Amniotic stem cell (primary cell): ENCODE measurements at places on chromosomes 5 and 9.

DNA sequence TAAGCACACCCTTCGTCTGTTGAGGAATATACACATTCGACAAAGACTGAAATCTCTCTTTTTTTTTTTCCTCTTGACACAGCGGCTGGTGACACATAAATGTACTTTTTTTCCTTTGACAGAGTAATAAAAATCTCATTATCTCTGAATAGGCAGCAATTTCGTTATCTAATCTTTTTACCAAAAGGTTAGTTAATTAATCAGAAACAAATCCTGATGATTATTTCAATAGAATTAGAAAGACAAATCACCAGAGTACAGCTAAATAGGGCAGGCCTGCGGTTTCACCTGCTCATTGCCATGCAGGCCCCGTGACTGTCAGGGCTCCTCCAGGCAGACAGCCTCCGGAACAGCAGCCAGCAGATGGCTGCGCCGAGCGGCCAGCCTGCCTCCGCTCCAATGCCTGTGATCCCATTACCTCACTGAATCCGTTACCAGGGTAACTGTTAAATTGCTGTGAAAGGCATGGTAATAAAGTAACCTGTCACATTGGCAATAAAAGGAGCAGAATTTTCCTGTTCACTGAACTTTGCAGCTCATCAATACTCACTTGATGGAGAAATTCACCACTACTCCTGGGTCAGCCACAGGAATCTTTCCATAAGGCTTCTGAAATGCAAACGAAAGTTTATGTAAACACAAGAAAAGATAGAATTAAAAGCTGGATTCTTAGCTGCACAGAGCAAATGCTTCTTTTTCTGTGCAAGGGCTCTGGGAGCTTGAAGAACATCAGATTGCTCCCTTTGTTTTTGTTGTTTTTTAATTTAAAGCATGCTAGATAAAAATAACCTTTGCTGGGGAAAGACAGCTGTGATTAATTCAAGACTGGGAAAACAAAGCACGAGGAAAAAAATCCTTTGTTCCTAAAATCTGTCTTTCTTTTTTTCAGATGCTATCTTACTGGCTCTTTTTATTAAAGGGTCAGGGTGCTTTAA is 666.4 kb upstream of the ZNF608 start:
- DNase-seq, result peak; percentile 66

- no peak for DNase-seq
Measured at GRCh38 chr9:93996863-93997262, 41.7 kb upstream of the BARX1 start.

GRCh38 chr5:171984748-171985419 is 21.6 kb downstream of the FBXW11 start:
- peak; percentile 54 for DNase-seq

GRCh38 chr5:169012450-169012849 is 288.5 kb downstream of the SLIT3 start:
- no peak for DNase-seq

DNA sequence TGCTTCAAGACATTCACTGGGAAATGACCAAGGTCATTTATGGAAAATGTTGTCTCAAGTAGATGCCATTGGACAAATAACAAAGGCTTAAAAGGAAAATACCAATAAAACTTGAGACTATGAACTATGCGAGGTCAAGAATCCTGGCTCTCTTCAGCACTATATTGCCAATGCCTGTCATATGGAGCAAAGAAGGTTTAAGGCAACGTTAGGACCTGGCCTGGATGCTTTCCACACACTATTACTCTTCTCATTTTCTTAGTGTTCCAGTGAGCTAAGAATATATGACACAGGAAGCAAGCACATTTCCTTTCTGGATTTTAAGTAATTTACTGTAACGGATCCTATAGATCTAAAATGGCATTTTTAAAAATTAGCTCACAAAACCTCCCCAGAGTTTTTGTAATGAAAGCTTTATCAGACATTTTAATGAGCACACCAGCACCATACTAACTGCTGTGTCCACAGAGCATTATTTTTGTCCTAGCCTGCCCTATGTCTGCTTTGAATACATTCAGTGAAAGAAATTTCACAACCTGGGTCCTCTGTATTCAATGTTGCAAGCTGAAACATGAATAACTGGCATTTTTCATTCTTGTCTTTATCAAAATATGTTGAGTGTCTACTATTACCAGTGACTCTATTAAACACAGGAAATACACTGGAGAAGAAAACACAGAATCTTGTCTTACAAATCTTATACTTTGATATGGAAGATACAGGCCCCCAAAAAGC is 315.6 kb downstream of the CETN3 start:
- DNase-seq, result no peak

DNA sequence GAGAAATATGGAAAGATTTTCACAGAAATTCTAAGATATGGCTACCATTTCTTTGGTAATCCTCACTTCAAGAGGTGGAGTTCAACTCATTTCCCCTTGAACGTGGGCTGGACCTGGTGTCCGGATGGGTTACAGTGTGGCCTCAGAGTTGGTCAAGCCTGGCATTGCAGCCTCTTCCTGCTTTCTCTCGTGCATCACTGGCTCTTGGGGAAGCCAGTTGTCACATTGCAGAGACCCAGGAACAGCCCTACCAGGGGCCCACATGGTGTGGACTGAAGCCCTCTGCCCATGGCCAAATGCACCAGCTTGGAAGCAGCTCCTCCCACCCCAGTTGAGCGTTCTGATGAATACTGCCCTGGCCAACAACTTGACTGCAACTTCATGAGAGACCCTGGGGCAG is 47.7 kb upstream of the FCN1 start:
- no peak for DNase-seq

- no peak for DNase-seq
Measured at GRCh38 chr9:104675611-104676010, 18.7 kb upstream of the OR13D1 start.

- DNase-seq, result no peak
Measured at GRCh38 chr9:23372703-23373102, 453.3 kb downstream of the ELAVL2 start.

GRCh38 chr5:90301248-90301647 is 108.3 kb downstream of the CETN3 start:
- no peak for DNase-seq

GRCh38 chr5:61130289-61130688 is 32.0 kb downstream of the SMIM15 start:
- DNase-seq, result no peak

DNA sequence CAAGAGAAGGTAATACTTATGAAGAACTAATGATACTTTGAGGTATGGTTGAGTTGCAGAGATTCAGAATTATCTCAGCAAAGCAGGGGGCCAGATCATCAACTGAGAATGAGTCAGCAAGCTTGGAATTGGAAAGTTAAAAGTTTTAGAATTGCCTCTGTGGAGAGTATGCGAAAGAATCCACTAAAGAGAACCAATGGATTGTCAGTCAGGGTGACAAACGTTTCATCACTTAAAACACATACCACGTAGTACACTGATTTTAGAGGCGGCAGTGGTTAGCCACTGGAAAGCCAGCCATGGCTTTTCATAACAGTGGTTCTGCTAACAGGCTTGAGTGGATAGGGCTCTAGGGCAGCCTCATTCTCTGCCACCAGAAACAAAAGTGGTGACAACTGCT is 30.7 kb downstream of the AOPEP start:
- DNase-seq, result no peak

GRCh38 chr5:115549154-115549553 is 4.6 kb upstream of the FEM1C start:
- DNase-seq, result no peak

DNA sequence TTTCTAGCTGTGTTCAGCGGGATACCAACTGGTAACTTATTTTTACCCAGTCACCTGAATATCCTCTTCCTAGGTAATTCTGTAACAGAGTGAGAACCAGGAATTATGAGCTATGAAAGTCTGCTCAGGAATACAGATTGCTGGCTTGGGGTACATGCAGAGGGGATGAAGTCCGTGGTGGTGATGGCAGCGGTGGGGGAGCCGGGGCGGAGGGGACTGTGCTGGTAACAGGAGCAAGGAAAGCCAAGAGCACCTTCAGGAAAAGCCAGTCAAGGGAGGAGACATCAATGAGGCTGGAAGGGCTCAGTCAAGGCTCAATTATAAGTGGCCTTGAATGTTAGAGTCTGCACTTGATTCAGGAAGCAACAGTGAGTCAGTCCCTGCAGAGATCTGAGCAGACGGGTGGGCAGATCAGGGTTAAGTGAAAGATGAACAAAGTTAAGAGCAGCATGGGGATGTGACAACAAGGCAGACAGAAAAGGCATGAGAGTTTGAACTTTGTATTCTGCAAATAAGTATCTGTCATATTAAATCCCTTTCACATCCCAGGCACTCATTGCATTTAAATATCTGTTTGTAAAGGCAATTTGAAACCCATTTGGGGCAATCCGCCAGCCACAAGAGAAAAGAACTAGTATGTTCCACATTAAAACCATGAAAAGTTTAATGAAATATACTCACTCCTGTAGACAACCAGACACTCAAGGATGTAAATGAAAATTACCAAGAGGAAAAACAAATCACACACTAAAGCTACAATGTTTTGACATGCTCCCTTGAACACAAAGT is 101.2 kb downstream of the TTC39B start:
- no peak for DNase-seq

GRCh38 chr5:111929867-111930266 is 172.9 kb upstream of the NREP start:
- DNase-seq, result peak; percentile 51

- DNase-seq, result no peak
Measured at GRCh38 chr5:1545126-1545804, 21.5 kb upstream of the LPCAT1 start.

DNA sequence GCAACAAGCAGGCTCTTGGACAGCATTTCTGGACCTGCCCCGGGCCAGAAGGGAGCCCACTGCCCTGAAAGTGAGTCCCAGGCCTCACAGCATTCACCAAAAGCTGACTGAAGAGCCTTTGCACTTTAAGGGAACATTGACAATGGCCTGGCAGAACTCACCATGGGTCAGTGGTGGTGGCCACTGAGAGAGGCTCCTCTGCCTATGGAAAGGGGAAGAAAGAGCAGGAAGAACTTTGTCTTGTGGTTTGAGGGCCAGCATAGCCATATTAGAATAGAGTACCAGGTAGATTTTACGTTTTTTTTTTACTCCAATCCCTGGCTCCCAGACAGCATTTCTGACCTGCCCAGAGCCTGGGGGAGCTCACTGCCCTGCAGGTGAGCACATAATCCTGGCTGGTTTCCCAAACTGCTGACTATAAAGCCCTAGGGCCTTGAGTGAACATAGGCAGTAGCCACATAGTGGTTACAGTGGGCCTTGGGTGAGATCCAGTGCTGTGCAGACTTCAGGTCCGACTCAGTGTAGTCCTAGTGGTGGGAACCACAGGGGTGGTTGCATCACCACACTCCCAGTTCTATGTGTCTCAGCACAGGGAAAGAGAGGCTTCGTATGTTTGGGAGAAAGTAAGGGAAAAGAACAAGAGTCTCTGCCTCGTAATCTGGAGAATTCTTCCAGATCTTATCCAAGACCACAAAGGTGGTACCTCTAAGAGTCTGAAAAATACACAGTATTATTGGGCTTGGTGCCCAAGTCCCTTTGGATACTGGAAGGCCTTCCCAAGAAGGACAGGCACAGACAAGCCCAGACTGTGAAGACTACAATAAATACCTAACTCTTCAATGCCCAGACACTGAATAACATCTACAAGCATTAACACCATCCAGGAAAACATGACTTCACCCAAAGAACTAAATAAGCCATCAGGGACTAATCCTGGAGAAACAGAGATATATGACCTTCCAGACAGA is 89.5 kb downstream of the TSSK1B start:
- no peak for DNase-seq

DNA sequence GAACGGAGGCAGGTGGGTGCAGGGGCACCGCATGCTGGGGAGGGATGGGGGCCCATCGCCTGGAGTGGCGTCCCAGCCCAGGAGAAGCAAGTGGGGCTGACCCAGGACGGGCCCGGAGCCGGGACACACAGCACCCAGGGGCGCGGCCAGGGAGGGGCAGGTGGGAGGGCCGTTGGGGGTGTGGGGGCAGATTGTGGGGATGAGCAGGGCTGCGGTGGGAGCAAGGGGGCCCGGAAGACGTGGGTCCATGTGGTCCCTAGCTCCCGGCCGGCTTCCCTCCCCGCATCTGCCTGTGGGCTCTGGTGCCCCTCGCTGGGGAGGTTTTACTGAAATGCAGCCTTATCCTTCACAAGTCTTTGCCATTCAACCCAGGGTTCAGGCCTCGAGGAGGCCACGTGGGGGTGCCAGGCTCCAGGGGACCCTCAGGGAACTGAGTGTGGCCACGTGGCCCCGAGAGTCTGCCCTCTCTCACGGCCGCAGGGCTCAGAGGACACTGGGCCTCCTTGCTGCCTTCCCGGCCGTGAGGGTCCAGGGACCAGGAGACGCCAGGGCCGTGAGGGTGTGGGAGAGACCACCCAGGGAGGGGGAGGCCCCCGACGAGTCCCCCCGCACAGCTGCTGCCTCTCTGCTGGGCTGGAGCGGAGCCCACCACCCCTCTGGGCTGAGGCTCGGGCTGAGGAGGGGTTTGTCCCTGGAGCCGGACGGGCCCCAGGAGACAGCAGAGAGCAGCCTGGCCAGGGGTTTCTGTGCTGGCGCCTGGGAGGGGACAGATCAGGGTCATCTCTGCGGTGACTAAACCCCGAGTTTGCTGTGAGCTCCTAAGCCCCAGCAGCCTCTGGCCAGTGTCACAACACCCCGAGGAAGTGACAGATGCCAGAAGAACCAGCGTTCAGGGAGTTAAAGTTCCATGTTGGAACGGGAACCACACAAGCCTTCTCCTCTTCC is 35.2 kb downstream of the SLC9A3 start:
- no peak for DNase-seq

DNA sequence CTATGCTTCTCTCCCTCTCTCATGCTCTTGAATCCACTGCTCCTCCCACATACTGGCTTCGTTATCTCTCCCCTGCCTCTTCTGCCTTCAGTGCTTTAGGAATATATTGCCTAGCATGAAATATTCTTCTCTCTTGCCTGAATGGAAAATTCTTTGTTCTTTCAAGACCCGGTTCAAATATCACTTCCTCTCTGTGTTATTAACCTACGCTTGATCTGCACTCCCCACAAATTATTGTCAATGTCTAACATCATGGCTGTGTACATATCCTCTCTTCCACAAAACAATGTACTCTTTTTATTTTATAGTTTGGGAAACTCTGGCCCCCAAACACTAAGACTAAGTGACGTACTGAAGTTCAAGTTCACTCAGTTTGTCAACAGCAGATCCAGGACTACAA is 211.0 kb downstream of the SEC61B start:
- DNase-seq, result no peak

GRCh38 chr5:41482715-41483114 is 27.7 kb downstream of the PLCXD3 start:
- no peak for DNase-seq

DNA sequence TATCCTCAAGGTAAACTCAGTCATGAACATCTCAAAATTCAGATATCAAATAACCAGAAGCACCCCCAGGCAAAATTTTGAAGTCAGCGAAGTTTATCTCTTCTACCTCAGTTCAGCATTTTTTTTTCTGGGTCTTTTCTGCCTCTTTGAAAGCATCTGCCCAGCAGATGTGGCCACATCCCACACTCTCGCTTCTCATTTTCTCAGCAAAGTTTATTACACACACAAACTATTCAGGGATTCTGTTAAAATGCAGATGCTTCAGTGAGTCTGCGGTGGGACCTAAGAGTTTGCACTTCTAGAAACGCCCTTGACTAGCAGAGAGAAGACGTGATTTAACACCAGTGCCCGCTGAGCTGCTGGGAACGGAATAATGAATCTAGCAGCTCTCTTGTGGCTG is 19.3 kb downstream of the RASEF start:
- DNase-seq, result no peak

- DNase-seq, result no peak
Measured at GRCh38 chr9:95506678-95507463, 9.9 kb downstream of the PTCH1 start.

- DNase-seq, result no peak
Measured at GRCh38 chr5:172335721-172336120, 52.2 kb upstream of the UBTD2 start.
